ENCODE measurements at places on chromosomes 13 and 19. TPM values are rescaled to one million over a fixed set of nuclear protein-coding genes. Genes with fewer than 3 reads are reported as not detected.

The VSTM2B gene
- total RNA-seq = not detected

The ZNF234 gene
- total RNA-seq = 8.5 TPM

The KIR2DL1 gene
- total RNA-seq = not detected

The SERTAD3 gene
- 10.4 TPM for total RNA-seq

The CKAP2 gene
- total RNA-seq = 67.6 TPM

The BABAM1 gene
- total RNA-seq = 89.2 TPM

The LYL1 gene
- total RNA-seq = 50.1 TPM

The SRRM5 gene
- total RNA-seq = 0.27 TPM

The ATXN8OS gene
- not detected for total RNA-seq

All from thoracic aorta endothelial cell (primary cell).